ENCODE measurements at places on chromosomes 2 and 18.

- H3K4me3 ChIP-seq: no peak overlapping the region
- H3K4me1 ChIP-seq: no peaks in the 10 kb centered on the region
These were observed 75.3 kb upstream of the STPG4 start for GRCh38 chr2:47230418-47230817.

DNA sequence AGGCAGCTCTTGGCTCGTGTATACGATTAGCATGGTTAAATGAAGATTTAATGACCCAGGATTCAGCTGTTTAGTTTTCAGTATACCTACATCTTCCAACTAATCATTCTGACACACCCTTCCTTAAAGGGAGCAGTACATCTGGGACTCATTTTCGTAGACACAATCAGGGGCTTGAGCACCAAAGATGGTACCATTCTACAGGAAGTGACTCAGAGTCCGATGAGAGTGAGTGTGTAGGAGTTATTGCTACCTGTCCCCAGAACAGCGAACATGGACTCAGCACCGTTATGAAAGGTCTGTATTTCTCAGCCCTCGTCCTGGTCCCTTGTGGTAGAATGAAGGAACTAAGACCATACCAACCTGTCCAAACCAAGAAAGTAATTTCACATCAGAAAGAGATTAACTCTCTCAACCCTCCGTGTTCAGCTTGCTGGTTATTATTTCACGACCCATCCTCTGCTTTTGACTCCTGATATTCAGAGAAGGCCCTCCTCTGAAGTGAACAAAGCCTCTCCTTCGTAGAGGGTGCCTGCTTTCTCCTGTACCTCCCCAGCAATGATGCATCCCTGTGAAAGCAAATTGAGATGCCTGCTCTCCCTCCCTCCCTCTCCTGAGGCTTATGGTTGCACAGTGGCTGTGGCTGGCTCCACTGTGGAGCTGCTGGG lies 214.8 kb downstream of the MTX2 start:
- H3K27me3 ChIP-seq: no peaks in the 10 kb centered on the region
- no peak overlapping the region for H3K27ac ChIP-seq
- H3K4me1 ChIP-seq: no peaks in the 10 kb centered on the region
- no peak overlapping the region for H3K4me3 ChIP-seq
- no peak for DNase-seq

DNA sequence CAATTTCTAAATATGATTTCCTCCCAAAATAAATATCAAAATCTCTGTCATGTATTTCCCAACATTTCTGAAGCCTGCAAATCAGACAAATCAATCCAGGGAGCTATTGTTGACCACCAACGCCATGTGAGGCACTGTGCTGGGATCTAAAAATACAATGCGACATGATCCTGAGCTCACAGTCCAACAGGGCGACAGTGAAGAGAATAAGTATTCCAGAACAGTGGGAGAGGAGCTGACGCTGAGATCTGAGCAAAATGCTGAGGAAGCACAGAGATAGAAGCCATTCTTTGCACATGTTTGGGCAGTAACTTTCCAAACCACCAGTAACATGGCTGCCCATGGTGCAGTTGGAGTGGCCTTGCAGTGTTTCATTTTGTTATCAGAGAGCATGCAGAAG lies 412.5 kb downstream of the LRATD1 start:
- H3K27me3 ChIP-seq: peaks cover 4% of the 10 kb centered on the region
- no peak overlapping the region for H3K27ac ChIP-seq
- no peaks in the 10 kb centered on the region for H3K36me3 ChIP-seq
- H3K4me1 ChIP-seq: no peaks in the 10 kb centered on the region

GRCh38 chr2:170212625-170213280 lies 34.8 kb downstream of the MYO3B start:
- H3K4me3 ChIP-seq: no peak overlapping the region
- H3K27me3 ChIP-seq: no peaks in the 10 kb centered on the region
- H3K36me3 ChIP-seq: no peaks in the 10 kb centered on the region
- no peak for DNase-seq
- H3K4me1 ChIP-seq: no peaks in the 10 kb centered on the region

- no peaks in the 10 kb centered on the region for H3K27me3 ChIP-seq
- no peak overlapping the region for H3K27ac ChIP-seq
- no peak overlapping the region for H3K4me3 ChIP-seq
- H3K36me3 ChIP-seq: no peaks in the 10 kb centered on the region
These were observed 104.1 kb downstream of the PAX3 start for GRCh38 chr2:222194669-222195068.

GRCh38 chr2:14750433-14750832 lies 117.9 kb downstream of the LRATD1 start:
- no peak overlapping the region for H3K4me3 ChIP-seq
- no peak for DNase-seq
- no peaks in the 10 kb centered on the region for H3K4me1 ChIP-seq
- H3K27ac ChIP-seq: no peak overlapping the region
- no peaks in the 10 kb centered on the region for H3K36me3 ChIP-seq

DNA sequence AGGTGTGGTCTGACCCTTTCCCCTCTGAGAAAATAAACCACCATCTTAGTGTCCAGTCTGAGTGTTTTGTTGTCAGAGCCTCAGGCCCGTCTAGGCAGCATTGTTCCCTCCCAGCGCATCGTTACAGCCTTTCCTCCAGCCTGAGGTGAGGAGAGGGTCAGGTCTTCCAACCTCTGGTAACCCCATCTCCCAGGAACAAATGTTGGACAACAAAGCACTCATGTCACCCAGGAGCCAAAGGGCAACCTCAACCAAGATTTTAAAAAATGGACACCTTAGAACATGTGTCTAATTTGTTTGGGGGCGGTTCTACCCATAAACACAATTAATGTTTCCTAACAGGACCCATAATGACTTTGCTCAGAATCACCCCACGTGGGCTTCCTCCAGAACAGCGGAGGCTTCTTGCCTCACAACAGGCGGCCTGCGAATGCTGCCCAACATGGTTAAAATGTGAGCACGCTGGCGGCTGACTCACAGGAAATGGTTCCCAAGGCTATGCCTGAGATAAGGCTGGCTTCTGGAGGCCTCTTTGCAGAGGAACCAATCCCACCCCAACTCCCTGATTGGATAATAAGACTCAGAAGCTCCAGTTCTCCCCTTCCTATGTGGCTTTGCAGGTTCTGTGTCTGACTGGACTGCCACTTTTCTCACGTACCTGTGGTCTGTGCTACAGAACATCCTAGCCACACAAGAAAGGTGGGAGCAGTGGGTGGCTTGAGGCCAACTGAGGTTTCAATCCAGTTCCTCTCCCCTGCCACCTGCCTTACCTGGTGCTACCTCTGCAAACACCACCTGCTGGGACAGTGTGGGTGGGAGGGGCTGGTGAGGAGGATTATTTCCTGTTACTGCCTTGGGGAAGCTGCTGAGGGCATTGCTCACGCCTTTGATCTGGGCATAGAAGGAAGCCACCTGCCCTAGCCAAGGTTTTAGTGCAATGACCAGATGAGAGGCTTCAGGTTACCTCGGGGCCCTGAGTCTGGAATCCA lies 108.8 kb downstream of the B3GNT2 start:
- DNase-seq: no peak
- peak overlapping the region; percentile 24 for H3K27ac ChIP-seq
- peaks cover 68% of the 10 kb centered on the region for H3K4me1 ChIP-seq
- H3K27me3 ChIP-seq: no peaks in the 10 kb centered on the region
- no peak overlapping the region for H3K4me3 ChIP-seq

DNA sequence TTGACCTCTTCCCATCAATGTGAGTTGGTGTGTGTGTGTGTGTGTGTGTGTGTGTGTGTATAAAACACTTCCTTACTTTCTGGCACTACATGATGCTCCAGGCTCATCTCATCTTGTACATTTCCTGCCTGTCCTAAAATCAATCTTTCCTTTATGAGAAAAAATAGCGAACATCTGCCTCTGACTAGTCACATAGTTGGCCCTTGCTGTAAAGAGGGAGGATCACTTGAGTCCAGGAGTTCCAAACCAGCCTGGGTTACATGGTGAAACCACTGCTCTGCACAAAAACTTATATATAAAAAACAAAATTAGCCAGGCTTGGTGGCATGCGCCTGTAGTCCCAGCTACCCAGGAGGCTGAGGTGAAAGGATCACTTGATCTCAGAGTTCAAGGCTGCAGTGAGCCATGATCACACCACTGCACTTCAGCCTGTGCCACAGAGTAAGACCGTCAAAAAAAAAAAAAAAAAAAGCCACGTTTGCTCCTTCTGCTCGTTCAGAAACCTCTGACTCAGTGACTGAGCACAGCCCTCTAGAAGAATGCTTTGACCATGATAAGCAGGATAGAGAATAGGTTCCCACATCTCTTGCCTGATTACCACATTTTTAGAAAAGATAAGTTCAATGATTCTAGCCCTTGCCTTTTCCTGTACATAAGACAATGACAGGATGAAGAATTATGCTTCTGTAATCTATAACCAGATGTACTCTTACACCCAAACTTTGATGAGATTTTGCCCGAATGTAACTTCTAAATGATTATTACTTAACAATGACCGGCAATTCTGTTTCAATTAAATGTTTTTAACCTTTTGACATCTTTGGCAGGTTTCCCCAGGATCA lies 45.2 kb upstream of the ST3GAL5 start:
- no peaks in the 10 kb centered on the region for H3K36me3 ChIP-seq
- no peaks in the 10 kb centered on the region for H3K27me3 ChIP-seq
- no peak for DNase-seq
- H3K4me1 ChIP-seq: peaks cover 7% of the 10 kb centered on the region
- no peak overlapping the region for H3K27ac ChIP-seq

DNA sequence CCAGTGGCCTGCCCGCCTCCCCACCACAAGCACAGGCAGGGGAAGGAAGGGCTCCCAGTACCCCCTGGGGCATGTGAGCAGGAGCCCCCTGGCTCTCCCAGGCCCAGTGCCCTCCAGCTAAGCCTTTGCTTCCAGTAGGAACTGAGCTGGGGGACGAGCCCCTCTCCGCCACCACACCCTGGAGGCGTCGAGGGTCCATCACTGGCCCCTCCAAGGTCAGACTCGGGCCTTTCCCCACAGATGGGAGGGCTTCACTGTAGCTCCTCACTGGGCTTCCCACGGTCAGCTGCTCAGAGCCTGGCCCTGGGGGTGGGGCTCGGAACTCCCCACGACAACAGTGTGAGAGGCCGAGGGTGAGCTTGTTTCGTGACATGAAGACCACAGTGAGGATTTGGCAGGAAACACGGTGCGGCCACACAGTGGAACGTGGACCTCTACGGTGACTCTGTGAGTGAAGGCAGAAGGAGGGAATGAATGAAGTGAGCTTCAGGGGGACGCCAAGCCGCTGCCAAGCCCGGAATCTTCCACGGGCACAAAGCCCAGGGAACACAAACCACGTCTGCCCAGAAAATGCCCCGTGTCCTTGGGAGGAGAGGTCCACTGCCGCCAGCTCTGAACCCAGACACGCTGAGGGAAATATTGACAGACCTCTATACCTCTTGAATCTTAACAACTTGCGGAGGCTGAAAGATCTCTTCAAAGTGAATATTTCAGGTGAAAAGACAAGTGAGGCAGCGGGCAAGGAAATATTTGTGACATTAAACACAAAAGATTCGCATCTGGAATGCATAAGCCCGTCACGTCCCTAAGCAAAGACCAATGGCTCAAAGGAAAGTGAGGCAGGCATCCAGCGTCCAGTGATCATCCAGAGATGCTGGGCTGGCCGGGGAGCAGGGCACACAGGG lies 144.8 kb upstream of the GPC1 start:
- no peak overlapping the region for H3K27ac ChIP-seq
- H3K27me3 ChIP-seq: no peaks in the 10 kb centered on the region
- H3K36me3 ChIP-seq: no peaks in the 10 kb centered on the region
- no peak for DNase-seq
- no peaks in the 10 kb centered on the region for H3K4me1 ChIP-seq

GRCh38 chr18:36752929-36753865 lies 75.6 kb downstream of the TPGS2 start:
- no peak overlapping the region for H3K4me3 ChIP-seq
- DNase-seq: no peak
- H3K4me1 ChIP-seq: no peaks in the 10 kb centered on the region
- no peak overlapping the region for H3K27ac ChIP-seq
- no peaks in the 10 kb centered on the region for H3K36me3 ChIP-seq

GRCh38 chr18:45328811-45329210 lies 286.5 kb upstream of the SLC14A2 start:
- H3K4me1 ChIP-seq: no peaks in the 10 kb centered on the region
- no peaks in the 10 kb centered on the region for H3K27me3 ChIP-seq

- no peak for DNase-seq
- H3K36me3 ChIP-seq: no peaks in the 10 kb centered on the region
- H3K27ac ChIP-seq: no peak overlapping the region
- no peak overlapping the region for H3K4me3 ChIP-seq
- no peaks in the 10 kb centered on the region for H3K4me1 ChIP-seq
These were observed 195.7 kb upstream of the SESTD1 start for GRCh38 chr2:179460181-179460929.

DNA sequence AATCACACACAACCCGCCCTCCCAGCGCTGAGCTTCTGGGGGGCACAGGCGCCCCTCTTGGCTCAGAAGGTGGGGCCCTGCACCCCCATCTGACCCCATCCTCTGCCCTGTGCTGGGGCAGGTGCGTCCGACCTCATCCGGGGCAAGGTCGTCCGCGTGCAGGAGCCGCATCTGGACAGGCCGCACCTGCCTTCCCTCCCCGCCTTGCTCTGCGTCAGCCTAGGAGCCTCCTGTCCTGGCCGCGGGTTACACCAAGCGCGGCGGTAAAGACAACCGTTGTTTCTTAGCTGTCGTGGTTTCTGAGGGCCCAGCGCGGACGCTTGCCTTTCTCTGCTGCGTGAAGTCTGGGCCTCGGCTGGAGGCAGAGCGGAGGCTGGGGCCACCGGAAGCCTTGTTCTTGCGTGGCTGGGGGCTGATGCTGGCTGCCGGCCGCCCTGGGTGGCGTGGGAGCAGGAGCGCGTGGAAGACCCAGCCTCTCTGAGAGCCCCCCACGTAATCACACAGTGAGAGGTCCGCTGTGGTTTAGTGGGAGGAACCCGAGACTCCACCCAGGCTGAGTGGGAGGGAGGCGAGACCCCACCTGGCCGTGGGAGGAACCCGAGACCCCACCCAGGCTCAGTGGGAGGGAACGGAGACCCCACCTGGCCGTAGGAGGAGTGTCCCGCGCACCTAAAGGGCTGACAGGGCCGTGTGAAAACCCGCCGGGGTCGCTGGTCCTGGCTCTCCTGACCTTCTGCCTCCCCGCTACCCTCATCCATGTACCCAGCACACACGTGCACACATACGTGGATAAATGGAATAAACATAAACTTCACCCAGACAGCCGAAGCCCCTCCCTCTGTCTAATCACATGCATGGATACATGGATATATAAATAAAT lies 51.8 kb downstream of the KCNG2 start:
- H3K4me1 ChIP-seq: no peaks in the 10 kb centered on the region
- H3K27me3 ChIP-seq: no peaks in the 10 kb centered on the region
- no peaks in the 10 kb centered on the region for H3K36me3 ChIP-seq
- H3K4me3 ChIP-seq: no peak overlapping the region
- no peak overlapping the region for H3K27ac ChIP-seq

GRCh38 chr2:52939250-52939649 lies 828.4 kb upstream of the CHAC2 start:
- no peaks in the 10 kb centered on the region for H3K36me3 ChIP-seq
- H3K27ac ChIP-seq: no peak overlapping the region
- no peaks in the 10 kb centered on the region for H3K27me3 ChIP-seq
- no peaks in the 10 kb centered on the region for H3K4me1 ChIP-seq

Data from CD4-positive, alpha-beta memory T cell (primary cell).